Hematopoietic multipotent progenitor cell treated with erythropoietin and hydrocortisone succinate and interleukin-3 and kit ligand, for 15 days (in vitro differentiated cells): ENCODE measurements at places on chromosomes 2 and 18.

DNA sequence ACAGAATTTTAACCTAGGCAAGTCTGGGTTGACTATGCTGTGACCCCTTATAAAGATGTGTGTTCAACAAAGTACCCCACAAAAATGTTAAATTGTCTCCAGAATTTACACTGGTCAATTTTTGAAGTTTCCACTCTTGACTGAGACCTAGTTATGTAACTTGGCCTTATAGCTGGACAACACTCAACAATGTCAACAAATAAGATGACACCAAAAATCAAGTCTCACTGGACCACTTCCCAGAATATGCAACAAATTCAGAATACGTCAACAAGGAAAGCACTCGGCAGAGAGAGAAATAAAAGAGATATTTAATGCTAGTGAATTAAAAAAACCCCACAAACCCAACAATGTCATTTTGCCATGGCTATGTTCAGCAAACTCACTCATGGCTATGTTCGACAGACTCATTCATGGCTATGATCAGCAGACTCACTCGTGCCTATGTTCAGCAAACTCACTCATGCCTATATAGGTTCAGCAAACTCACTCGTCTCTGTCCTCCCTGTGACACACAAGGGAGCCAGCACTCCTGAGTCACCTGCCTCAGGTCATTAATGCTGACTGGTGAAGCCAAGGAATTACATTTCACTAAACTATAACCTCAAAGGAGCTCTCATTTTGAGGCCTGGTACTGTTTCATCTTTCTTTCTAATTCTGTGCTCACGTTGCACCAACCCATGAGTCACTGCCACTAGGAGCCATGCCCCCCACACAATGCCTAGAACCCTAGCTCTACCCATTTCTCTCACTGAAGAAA is 72.7 kb downstream of the PTPN2 start:
- DNase-seq: no peak

DNA sequence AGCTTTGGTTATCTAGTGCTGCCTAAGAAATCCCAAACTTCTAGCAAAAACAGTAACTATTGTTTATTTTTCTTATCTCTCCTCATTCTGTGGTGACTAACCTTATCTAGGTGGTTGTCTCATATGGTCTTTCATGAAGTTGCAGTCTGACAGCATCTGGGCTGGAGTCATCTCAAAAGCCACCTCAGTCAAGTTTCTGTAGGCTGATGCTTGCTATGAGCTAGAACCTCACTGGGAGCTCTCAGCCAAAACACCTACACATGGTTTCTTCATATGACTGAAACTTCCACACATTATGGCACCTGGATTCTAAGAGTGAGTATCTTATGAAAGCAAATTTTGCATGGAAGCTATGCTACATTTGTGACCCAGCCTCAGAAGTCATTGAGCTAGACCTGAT is 596.4 kb upstream of the VRK2 start:
- DNase-seq: no peak

DNA sequence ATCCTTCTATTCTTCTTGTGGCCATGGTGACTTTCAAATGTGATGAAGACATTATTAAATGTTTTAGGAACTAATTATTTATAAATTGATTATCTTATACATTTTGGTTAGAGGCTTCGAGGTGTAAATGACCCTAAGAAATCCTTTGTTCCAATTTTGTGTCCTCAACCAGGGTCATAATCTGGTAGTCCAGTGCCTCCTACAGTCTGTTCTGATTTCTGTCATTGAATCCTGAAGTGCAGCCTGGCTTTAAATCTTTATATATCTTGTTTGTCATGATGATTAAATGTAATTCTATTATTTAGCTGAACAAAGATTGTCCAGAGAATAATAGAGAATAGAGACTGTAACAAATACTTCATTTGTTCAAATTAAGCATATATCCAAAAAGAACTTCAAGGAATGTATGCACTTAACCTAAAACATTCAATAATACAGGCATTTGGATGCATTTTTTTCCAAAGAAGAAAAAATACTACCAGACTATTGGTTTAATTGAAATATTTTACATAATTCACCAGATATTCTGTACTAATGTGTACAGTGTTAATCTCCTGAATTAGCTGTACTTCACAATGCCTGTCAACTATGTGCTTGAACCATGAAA is 89.8 kb downstream of the PRPF40A start:
- peak; percentile 69 for DNase-seq

- DNase-seq: no peak
Measured at GRCh38 chr2:148994341-148994740, 44.2 kb upstream of the LYPD6B start.

- DNase-seq: no peak
Measured at GRCh38 chr2:241926541-241927311, 57.2 kb downstream of the RTP5 start.

DNA sequence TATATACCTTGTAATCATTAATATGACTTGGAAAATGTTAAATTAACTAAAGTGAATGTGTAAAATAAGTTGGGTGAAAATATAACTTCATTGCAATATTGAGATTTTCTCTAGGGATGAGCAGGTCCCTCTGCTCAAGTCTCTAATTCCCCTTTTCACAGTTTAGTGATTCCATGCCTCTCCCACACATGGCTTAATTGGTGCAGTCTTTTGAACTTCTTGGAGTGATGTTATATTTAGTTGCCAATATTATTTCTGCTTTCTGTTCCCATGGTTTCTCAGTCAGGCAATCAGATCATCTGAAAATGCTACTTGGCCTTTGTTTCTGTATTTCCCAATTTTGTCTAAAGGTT is 233.7 kb upstream of the SPOPL start:
- no peak for DNase-seq

- no peak for DNase-seq
Measured at GRCh38 chr2:149001496-149001895, 37.0 kb upstream of the LYPD6B start.

- no peak for DNase-seq
Measured at GRCh38 chr2:241574911-241575623, 16.5 kb downstream of the BOK start.
